ENCODE measurements at places on chromosomes 2 and 18. TPM values are rescaled to one million over a fixed set of nuclear protein-coding genes. Genes with fewer than 3 reads are reported as not detected.

- DNase-seq = no peak
These were observed 9.8 kb downstream of the KIF1A start for GRCh38 chr2:240810199-240810598.

DNA sequence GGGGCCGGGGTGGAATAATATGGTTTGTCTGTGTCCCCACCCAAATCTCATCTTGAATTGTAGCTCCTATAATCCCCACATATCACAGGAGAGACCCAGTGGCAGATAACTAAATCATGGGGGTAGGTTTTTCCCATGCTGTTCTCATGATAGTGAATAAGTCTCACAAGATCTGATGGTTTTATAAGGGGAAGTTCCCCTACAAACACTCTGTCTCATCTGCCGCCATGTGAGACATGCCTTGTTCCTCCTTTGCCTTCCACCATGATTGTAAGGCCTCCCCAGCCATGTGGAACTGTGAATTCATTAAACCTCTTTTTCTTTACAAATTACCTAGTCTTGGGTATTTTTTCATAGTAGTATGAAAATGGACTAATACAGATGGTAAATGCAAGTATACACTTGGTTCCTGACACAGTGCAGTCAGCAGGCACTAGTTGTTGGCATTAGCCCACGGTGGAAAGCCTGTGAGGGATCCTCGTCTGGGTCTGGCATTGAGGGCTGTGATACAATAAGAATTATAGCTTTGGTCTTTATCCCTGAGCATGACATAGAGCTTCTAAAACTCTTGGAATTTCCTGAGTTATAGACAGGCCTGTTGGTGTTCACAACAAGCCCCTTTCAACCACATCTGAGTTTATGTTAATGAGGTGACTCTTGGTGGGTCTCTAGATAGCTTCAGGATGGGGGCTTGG is 135.8 kb downstream of the CABLES1 start:
- no peak for DNase-seq

GRCh38 chr2:128092656-128093055 is 1.7 kb downstream of the UGGT1 start:
- no peak for DNase-seq

DNA sequence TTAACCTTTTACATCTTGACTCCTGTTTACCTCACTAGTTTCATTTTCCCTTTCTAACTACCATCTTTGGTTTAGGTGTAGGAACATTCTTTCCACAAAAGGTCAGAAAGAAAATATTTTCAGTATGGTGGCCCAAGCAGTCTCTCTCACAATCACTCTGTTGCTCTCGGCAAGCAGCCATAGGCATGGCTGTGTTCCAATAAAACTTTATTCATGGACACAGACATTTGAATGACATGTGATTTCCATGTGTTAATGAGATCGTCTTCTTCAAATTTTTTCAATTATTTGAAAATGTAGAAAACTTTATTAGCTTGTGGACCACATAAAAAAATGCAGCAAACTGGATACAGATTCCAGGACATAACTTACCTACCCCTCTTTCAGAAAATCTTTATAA is 109.7 kb upstream of the CNTNAP5 start:
- DNase-seq = no peak

DNA sequence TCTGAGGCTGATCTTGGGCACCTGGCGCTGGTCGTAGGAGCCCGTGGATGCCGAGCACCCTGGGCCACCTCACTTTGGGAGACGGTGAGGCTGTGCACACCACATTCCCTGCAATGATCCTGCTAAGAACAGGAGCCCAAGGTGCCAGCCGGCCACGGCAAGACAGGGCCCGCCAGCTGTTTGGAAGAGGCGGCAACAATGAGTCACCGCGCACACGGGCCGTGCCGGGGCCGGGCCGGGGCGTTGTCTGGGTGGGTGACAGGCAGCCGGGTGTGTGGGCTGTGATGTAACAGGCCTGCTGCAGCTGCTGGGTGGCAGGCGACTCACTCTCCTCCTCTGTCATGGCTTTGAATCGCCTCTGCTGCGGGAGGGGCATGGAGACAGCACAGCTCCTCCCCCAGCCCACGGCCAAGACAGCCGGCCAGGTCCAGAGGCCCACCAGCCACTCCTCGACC is 49.7 kb upstream of the ODC1 start:
- no peak for DNase-seq

DNA sequence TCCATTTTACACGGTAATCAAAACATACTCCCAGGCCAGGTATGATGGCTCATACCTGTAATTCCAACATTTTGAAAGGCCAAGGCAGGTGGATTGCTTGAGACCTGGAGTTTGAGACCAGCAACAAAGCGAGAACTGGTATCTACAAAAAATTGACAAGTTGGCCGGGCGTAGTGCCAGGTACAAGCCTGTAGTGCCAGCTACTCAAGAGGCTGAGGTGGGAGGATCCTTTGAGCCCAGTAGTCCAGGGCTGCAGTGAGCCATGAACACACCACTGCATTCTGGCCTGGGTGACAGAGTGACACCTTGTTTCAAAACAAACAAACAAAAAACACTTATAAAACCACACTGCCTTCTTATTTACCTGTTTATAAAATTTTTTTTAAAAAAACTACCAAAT is 80.8 kb downstream of the GAREM1 start:
- peak; percentile 81 for DNase-seq

DNA sequence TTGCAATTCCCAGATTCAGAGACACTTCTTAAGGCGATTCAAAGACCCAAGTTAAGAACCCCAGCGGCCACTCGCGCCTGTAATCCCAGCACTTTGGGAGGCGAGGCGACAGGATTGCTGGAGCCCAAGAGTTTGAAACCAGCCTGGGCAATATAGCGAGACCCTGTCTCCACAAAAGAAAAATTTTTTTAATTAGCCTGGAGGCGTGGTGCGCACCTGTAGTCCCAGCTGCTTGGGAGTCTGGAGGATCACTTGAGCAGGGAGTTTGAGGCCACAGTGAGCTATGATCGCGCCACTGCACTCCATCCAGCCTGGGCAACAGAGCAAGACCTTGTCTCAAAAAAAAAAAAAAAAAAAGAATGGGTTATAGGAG is 585 bp upstream of the ANAPC1 start:
- no peak for DNase-seq

GRCh38 chr18:9417073-9417851 is 58.1 kb upstream of the RALBP1 start:
- peak; percentile 60 for DNase-seq

DNA sequence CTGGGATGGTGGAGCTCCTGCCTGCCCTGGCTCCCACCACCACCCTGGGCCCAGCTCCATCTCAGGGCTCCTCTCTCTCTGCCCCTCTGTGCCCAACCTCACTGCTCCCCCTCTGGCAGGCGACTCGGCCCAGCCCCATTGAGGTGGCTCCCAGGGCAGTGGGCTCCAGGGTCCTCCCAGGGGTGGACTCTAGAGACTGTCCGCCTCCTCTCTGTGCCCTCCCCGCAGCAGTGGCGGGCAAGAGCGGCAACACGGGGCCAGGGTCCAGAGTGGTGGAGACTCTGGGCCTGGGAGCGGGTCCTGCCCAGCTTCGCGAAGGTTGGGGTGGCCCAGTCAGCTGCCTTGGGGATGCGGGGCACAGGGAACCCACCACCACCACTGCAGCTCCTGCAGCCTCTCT is 27.4 kb downstream of the DDX1 start:
- no peak for DNase-seq

GRCh38 chr2:42947809-42948600 is 155.6 kb upstream of the HAAO start:
- DNase-seq = no peak

DNA sequence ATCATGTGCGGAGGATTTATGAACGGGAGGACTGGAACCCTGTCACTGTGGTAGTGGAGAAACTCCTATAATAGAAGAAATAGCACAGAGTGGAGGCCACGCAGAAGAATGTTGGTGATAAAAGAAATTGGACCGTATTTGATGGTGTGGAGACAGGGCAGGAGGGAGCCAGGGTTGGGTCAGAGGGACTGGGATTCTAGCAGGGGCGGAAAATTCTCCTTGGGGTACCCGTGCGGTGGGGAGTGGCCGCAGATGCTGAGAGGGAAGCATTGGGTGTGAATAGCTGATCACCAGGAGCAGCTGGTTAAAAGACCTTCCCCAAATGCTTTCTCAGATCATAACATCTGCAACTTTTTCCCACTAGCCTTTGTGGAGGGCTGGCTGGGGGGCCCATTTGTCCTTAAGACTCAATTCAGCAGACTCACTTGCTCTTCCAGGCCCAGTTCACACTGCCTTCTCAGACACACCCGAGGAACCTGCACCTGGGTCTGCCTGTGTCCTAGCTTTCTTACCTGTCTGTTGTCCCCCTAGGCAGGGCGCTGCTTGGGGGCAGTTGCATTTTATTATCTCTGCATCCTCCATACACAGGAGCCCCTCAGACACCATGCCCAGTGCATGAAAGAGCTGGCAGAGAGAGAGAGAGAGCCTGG is 7.1 kb downstream of the SH3BP4 start:
- peak; percentile 31 for DNase-seq

GRCh38 chr2:30336978-30337841 is 105.9 kb downstream of the LBH start:
- DNase-seq = no peak

- no peak for DNase-seq
These were observed 6.9 kb upstream of the RALB start for GRCh38 chr2:120245520-120246332.

DNA sequence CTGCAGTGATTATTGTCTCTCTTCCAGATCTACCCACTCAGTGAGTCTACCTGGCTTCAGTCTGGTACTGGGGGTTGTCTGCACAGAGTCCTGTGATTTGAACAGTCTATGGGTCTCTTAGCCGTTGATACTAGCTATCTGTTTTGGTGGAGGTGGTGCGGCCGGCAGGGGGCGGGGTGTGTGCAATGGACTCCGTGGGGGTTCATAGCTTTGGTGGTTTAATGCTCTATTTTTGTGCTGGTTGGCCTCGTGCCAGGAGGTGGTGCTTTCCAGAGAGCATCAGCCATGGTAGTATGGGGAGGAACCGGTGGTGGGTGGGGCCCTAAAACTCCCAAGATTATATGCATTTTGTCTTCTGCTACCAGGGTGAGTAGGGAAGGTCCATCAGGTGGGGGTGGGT is 1120.1 kb upstream of the FAM98A start:
- no peak for DNase-seq

DNA sequence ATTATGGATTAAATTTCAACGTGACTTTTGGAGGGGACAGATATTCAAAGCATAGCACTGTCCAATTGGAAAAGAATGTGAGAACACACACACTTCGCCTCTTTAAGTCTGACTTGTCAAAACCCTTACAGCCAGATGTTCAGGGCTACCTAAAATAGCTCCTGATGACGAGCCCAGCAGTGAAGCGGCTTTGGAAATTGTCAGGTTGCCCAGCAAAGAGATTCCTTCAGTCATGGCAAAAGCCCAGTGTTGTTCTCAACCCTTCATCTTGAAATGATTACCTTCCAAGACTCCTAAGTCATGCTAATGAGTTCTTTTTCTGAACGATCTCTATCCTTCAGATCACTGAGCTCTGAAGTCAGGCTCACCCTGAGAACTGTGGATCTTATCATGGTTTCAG is 436.6 kb downstream of the LRATD1 start:
- no peak for DNase-seq

DNA sequence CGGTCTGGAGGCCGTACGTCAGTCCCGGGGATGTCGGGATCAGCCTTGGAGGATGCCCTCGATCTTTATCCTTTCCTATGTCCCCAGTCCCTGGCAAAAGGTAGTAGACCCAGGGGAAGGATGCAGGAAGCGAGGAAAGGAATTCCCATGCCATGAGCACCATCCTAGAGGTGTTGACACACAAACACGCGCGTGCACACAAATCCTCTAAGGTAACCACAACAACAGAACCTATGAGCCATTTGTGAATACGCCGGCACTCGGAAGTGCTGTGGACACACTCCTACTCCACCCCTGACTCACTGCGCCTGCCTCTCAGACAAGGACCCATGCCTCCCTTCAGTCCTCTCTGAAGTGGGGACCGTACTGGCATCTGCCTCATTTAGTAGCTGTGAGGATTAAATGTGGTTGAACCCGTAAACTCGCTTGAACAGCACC is 11.3 kb upstream of the MLPH start:
- peak; percentile 79 for DNase-seq

GRCh38 chr2:165539985-165540384 is 70.5 kb downstream of the CSRNP3 start:
- no peak for DNase-seq

DNA sequence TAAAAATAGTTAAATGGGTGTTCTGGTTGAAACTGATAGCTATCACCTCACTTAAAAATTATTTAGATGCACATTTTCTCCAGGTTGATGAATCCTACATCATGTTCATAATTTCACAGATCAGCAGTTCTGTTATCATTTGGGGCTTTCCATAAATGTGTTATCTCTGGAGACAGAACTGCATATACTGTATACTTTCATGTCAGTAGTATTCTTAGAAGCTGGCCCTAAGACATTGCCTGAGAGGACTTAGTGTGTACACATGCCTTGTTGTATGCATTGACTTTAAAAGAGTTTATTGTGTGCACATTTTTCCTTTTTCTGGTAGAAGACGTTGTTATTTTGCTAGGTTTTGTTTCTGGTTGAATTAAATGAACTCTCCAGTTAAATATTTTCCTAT is 41.0 kb downstream of the PIK3C3 start:
- no peak for DNase-seq

DNA sequence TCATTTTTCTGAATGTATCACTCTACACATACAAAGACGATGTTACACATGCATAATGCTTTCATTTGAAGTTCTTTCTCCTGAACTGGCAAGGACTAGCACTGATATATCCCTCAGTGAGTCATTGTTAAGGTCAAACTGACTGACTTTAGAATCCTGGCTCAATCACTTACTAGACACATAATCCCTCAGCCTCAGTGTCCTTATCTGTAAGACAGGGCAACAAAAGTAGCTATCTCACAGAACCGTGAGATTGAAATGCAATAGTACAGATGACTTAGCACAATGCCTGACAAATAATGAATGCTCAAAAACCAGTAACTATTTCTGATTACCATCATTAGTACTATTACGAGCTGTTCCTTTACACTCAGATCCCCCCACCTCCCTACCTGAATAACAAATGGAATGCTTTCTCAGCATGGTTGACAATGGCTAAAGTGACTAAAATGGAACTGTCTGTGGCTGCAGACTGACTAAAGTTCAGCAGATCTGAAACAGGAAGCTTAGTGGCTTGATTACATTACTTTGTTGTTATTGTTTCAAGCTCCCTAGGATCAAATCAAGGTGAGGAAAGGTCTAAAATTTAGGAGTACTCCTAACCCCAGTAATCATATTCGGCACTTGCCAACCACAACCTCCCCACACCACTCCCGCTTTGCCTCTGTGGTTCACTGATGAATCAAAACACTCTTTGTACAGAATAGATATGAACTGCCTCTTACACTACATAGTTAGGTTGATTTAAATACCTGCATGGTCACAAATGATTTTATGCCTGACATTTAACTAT is 35.8 kb upstream of the CACNB4 start:
- DNase-seq = no peak

MDH1B gene
- total RNA-seq = 3.3 TPM

TNS1 gene
- 505 TPM for total RNA-seq

TNFAIP6 gene
- 2.1 TPM for total RNA-seq

UGT1A5 gene
- total RNA-seq = 0.27 TPM

SLC4A5 gene
- total RNA-seq = 4.2 TPM

NAT8 gene
- not detected for total RNA-seq

POMC gene
- 3.9 TPM for total RNA-seq

CMPK2 gene
- 43.3 TPM for total RNA-seq
